ENCODE measurements at places on chromosomes 2 and 18.

- no peak for DNase-seq
Measured at GRCh38 chr2:231480781-231481180, 16.5 kb upstream of the NCL start.

DNA sequence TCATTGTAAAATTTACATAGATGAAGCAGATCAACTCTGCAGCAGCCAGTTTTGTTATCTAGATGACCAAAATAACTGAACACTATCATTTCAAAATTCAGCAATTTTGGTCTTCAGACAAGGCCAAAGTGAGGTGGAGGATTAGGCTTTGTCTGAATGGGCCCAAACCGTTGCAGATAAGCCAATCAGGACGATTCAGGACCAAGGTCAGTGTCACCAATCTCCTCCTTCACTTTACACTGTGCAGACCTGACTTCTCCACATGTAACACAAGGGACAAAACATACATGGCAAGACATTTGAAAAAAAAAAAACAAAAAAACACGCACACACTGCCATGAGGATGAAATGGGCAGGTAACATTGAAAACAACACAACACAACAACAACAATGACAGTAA is 211.2 kb downstream of the NAPG start:
- no peak for DNase-seq

DNA sequence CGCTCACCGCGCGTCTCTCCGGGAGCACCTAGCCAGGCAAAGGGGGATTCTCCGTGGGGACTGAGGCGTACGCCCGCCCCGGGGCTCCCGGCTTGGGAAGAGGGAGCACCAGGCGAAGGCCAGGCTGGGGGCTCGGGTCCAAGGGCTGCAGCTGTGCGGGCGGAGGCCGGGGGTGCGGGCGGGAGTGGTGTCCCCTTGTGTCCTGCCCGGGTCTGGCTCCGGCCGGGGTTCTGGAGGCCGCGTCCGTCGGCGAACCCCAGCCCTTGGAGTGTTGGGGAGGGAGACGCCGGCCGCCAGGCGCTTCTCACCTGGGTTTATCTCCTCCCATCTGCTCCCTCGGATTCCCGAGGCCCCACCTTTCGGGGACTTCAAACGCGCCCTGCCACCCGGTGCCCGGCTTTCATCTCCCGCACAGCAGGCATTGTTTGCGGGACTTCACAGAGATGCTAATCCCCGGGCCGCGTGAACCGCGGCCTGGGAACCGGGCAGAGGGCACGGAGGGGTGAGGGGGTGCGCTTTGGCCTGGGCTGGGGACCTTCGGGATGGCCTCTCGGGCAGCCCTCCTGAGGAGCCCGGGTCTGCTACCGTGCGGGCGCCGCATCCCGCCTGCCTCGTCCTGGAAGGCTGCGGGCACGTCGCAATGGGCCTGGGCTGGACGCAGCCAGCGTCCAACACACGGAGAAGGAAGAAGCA is 5.0 kb upstream of the GBX2 start:
- DNase-seq, result no peak

- no peak for DNase-seq
Measured at GRCh38 chr2:139872032-139872431, 1091.8 kb upstream of the NXPH2 start.

DNA sequence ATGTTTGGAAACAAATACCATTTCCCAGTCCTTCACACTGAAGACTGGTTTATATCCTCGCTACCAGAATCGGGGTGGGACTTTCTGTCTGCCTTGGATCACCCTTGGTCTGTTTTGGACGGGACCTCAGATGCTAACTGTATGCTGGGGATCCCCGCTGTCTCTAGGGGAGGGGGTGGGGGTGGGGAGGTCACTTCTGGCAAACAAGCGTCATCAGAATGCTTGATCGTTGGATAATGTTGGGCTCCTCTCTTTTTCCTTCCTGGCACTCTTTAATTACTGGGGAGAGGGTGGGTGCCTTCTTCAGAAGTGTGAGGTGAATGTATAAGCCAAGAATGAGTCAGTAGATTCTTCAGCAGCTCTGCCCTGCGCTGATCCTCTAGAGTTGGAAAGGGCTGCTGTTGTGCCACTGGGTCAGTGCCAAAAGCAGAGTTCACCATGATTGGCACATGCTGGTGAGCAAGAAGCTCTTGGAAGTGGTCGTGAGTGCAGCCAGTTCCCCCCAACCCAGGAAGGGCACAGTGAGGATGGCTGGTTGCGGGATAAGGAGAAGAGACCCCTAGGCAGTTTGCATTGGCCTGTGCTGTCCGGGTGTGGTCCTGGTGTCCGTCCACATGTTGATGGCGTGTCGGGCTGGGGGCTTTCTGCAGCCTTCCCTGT is 32.2 kb downstream of the DGKD start:
- DNase-seq, result no peak

DNA sequence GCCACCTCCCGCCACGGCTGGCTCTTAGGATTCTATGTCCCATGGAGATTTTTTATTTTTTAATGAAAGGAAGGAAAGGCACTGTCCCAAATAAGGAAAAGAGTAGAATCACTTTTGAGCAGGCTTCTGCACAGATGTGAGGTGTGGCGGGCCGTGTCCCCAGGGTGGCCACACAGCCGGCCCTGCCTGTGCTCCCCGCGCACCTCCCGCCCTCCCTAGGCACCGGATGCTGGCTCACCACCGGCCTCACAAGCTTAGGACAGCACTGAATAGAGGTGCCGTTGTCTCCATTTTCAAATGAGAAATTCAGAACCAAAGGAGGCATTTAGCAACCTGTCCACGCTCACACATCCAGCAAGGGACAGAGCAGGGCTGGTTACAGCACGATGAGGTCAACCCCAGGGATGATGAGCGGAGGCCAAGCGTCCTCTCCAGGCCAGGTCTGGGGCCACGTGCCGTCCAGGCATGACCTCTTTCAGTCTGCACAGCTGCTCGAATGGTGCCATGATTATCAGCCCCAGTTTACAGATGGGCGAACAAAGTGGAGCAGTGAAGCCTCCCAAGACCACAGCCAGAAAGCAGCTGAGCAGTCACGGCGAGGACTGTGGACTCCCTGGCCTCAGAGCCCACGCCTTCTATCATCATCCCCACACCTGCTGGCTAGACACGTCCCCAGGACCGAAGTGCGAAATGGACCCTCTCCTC is 20.7 kb upstream of the TEX51 start:
- no peak for DNase-seq

DNA sequence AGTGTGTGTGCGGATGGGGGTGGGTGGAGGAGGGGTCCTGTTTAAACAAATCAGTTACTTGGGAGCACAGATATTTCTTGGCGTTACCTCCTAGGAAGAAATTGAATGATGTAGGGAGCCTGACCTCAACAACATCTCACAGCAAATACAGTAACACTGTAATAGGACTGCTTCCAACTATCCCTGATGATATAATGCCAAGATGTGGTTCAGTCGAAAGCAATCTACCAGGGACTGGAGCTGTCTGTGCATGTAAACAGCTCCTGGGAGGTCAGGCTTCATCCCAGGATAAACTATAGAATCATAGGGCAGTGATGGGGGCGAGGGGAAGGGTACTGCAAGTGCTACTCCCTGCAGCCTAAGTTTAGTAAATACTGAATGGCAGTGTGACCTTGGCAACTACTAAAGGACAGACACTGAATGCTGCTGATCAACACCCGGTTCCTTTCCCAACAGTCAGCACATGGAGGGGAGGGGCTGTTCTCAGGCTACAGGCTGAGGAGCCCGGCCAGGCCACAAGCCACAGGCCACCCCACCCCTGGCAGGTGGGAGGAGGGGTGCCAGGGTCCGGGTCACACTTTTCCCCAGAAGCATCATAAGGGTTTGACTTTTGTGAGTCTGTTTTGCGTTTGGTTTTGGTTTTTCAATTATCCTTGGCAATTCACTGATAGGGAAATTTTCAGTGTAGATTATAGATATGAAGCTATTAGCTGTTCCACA is 85.3 kb upstream of the ZNF397 start:
- DNase-seq, result peak; percentile 83

GRCh38 chr2:188365058-188365641 is 73.5 kb downstream of the GULP1 start:
- no peak for DNase-seq

- DNase-seq, result no peak
Measured at GRCh38 chr2:55133467-55134315, 83.4 kb upstream of the RTN4 start.

GRCh38 chr2:205686783-205687640 is 4.7 kb downstream of the NRP2 start:
- no peak for DNase-seq

GRCh38 chr2:172849519-172850217 is 114.0 kb downstream of the RAPGEF4 start:
- no peak for DNase-seq

DNA sequence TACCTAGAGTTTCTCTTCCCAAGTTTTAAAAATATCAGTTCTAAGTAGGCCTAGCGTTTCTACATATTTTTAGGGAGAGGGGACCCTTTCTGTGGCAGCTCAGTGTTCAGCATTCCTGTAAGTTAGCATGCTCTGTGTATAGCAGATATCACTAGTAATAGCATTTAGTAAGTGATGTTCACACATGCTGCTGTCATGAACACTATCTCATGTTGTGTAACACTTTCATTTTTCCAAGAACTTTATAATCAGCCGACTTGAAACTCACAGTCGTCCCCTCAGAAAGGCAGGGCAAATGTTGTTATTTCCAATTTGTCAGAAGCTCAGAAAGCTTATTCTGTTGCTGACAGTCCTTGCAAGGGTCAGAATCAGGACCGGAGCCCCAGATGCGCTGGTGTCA is 267.7 kb downstream of the ALPK2 start:
- no peak for DNase-seq
